ENCODE measurements at places on chromosomes 1 and 21. TPM values are rescaled to one million over a fixed set of nuclear protein-coding genes. Genes with fewer than 3 reads are reported as not detected.

GRCh38 chr21:20260124-20260523 is 738.1 kb upstream of the NCAM2 start:
- DNase-seq = no peak

DNA sequence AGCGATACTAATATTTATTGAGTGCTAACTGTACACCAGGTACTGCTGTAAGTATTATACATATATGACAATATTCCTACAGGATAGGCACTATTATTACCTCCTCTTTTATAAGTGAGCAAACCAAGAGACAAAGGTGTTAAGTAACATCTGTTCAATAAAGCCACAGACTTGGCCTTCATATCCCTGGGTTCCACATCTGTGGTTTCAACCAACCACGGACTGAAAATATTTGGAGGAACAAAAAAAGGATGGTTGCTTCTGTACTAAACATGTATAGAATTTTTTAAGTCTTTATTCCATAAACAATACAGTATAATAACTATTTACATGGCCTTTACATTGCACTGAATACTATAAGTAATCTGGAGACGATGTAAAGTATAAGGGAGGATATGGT is 95.1 kb downstream of the RERE start:
- no peak for DNase-seq

- no peak for DNase-seq
These were observed 57.0 kb downstream of the SASS6 start for GRCh38 chr1:100075773-100076172.

DNA sequence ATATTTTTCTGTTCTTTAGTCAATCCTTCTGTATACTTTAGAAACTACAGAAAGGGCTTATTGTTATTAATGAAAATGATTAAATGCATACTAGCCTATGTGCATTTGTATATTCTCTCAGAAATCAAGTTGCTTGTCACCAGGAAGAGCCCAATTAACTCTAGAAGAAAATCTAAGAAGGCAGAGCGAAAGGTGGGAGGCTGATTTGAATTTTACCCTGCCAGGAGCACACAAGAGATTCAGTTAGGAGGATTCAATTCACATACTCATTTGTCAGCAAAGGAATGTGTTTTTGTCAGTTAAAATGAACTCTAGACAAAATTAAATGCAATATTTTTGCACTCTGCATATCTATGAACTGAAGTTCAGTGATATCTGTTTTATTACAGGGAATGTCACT is 411.8 kb downstream of the KCNT2 start:
- DNase-seq = no peak

- no peak for DNase-seq
These were observed 37.4 kb downstream of the UBE4B start for GRCh38 chr1:10070206-10070605.

Gene SYT14
- 14.7 TPM for total RNA-seq

GRCh38 chr1:184299796-184300195 is 87.0 kb upstream of the C1orf21 start:
- no peak for DNase-seq

- DNase-seq = no peak
These were observed 1.9 kb downstream of the CNN3 start for GRCh38 chr1:94925004-94925403.

Gene AMY1A
- not detected for total RNA-seq

DNA sequence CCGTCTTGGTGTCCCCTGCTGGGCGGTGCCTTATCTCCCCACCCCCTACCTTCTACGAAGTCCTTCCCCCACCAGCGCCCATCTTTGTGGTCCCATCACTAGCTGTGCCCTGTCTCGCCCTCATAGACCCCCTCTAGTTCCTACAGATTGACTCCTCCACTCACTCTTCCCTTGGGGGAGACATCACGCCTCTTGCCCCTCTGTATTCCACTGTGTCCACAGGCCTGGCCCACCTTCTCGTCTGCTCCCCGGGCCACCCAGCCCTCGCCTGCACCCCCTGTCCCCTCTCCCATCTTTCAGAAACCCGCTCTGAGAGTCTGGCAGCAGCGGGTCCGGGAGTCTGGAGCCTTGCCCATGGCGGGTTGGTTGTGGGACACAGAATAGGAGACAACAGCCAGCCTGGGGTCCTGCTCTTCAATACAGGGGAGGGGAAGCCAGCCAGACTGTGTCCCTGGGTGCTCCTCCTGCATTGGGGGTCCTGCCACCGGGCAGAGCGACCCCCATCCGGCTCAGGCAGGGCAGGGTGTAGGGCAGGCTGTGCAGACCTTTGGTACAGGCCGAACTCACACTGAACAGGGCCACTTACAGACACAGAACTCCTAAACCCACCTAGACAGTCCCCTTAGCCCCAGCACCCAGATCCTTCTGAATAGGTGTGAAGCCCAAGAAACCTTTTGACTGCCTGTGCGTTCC is 1.1 kb downstream of the RNF187 start:
- DNase-seq = no peak

Gene NBPF4
- total RNA-seq = not detected

GRCh38 chr1:34856697-34857096 is 2.9 kb downstream of the SMIM12 start:
- no peak for DNase-seq
